ENCODE measurements at places on chromosomes 7 and 10. TPM values are rescaled to one million over a fixed set of nuclear protein-coding genes. Genes with fewer than 3 reads are reported as not detected.

Gene GALNT17
- not detected for total RNA-seq

DNA sequence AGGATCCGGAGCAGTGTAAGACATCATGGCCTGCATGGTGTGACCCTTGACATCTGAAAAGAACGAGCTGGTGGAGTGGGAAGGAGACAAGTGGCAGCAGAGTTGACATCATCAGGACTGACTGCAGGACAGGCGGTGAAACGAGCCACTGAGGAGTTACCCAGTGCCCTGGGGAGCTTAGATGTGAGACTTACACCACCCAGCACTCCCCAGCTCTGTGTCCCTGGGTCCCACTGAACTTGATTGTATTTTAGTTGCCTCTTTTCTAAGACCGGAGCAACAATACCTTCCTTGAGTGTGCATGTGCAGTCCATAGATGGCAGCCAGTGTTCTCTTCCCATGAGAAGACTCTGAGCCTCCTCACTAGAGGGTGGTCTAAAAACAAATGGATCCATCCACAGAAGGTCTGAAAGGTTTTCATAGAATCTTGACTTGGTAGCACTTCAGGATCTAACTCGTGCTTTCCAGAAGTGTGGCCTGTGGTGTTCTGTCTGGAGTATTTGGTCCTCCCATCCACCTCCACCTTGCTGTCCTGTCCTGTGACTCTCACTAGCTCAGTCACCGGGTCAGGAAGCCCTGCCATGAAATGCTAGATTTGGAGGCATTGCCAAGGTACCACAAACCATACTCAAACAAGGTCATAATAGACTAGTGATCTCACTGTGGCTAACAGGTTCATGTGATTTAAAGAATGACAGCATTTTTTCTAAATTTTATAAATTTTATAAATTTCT is 59.0 kb downstream of the IKZF1 start:
- no peak for DNase-seq

Gene GPR26
- not detected for total RNA-seq

Gene SPDYE8
- not detected for total RNA-seq

Gene PPP1R9A
- 0.42 TPM for total RNA-seq

GRCh38 chr7:8125680-8126444 is 136.1 kb downstream of the ICA1 start:
- DNase-seq: peak; percentile 74

DNA sequence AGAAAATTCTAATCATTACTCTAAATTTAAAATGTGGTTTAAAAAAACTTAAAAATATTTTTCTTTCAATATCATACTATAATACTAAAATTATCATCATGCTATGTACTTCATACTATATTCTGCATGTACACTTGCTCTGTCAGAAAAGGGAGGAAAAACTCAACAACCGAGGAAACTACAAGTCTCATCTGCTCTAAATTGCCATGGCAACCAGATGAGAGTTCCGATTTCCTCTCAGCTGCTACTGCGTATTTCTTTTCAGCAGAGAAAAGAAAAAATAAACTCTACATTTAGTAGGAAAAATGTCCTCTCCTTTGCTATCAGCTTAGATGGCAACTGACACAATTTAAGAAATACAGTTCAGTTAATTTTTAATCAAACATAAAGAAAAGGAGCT is 178.9 kb downstream of the SRPK2 start:
- DNase-seq: no peak

GRCh38 chr7:17948526-17949238 is 8.4 kb upstream of the SNX13 start:
- DNase-seq: no peak

Gene LYZL2
- not detected for total RNA-seq

DNA sequence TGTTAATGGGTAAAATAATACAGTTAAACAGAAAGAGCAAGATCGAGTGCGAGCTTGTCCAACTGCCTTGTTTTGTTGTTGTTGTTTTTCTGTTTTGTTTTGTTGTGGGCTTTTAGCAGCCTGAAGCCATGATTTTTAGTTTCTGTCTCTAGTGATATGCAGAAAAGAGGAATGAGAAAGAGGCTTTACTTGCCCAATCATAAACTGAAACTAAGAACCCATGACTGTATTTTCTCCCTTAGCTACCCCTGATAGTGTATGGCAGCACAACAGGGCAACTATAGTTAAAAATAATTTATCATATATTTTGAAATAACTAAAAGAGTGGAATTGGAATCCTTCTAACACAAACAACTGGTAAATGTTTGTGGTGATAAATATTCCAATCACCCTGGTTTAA is 493.9 kb downstream of the GLRX3 start:
- no peak for DNase-seq

- no peak for DNase-seq
Measured at GRCh38 chr7:82244947-82245517, 198.5 kb downstream of the CACNA2D1 start.

DNA sequence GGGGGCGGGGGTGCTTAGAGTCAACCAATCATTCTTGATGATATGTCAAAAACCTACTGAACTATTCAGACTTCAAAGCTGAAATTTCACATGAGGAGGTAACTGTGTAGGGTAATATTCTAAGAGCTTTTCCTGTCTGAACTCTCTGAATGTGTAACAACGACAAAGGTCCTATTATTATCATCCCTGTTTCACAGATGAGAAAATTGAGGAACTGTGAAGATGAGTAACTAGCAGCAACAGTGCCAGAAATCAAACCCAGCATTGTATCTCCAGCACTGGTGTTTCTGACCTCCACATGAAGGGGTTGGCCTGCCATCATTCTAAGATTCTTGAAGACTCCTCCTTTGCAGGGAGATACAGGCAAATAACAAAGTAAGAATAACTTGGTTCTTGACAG is 294.7 kb upstream of the AOAH start:
- no peak for DNase-seq

DNA sequence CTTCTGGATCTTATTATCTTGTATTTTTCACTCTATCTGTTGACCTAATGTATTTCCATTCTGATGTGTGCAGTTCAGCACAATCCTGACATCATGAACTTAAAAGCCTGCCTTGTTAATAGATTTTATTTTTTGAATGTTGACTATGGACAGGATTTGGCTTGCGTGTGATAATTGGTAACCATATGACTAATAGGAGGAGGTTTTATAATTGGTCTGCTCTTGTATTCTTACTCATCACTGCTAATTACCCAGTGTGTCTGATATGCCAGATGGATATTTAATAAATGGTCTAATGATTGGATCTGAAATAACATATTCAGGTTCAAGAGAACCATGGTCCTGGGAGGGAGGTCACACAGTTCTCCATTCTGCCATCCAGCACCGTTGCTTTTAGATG is 45.9 kb downstream of the MTURN start:
- DNase-seq: no peak

DNA sequence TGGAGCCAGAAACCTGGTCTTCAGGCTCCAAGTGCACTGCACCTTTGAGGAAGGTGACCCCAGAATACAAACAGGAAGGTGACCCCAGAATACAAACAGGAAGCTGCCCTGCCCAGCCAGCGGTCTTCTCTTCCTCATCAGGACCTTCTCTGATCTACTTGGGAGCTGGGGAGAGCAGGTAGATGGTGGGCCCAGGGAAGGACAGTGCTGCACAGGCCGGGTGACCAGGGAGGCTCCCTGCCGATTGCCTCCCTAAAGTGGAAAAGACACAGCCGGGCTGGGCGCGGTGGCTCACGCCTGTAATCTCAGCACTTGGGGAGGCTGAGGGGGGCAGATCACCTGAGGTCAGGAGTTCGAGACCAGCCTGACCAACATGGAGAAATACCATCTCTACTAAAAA is 151.8 kb upstream of the CHST15 start:
- DNase-seq: no peak

GRCh38 chr10:72086466-72087391 is 1.6 kb downstream of the SPOCK2 start:
- peak; percentile 84 for DNase-seq

DNA sequence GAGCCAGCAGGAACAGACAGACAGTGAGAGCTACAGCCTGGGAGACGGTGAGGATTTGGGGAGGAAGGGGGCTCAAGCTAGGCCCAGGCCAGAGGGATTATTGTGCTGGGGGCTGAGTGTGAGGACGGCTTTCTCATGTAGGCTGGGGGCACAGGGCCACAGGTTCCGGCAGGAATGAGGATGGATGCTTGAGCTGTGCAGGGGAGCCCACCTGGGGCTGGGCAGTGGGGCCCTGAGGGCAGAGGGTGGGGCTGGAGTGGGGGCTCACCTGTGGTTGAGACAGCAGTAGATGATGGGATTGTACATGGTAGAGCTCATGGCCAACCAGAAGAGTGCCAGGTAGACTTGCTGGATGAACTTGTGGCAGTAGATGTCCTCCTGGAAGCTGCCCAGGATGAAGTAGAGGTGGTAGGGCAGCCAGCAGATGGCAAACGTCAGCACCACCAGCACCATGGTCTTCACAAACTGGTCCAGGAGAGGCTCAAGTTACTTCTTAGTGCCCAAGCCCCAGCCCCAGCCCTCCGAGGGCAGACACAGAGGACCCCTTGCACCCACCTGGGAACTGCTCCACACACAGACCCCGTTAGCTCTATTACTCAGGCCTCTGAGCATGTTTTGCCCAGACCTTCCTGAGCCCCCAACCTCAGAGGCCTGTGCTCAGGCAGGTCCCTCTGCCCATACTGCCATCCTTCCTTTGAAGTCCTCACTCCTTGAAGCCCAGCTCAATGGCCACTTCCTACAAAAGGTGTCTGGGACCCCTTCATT is 9.7 kb downstream of the TACR2 start:
- DNase-seq: no peak

DNA sequence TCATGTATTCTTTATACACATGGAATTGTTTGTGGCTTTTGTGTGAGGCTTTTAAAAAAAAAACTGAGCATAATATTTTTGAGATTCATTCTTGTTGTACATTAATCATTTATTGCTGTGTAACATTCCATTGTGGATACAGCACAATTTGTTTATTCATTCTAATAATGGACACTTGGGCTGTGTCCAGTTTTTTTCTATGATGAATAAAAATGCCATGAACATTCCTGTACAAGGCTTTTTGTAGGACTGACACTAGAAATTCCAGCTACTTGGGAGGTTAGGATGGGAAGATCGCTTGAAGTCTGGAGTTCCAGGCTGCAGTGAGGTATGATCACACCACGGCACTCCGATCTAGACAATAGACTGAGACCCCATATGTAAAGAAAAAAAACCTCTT is 254.3 kb upstream of the CACNA2D1 start:
- no peak for DNase-seq

- DNase-seq: no peak
Measured at GRCh38 chr10:14035506-14035905, 295.2 kb downstream of the FRMD4A start.

DNA sequence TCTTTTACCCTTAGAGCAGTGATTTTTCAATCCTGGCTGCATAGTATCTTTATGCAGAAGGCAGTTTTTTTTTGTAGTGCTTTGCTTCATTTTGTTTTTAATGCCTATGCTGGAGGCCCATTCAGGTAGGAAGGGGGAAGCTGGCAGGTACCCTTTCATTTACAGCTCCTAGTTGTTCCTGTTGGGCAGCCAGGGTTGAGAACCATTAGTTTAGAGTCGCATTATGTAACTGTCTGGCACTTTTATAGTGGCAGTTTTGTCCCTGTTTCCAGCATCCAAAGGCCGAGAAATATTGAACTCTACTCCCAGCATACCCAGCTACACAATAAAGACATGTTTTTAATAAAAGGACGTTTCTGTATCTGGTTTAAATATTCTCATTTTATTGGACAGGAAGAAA is 110.6 kb downstream of the CCDC3 start:
- no peak for DNase-seq

DNA sequence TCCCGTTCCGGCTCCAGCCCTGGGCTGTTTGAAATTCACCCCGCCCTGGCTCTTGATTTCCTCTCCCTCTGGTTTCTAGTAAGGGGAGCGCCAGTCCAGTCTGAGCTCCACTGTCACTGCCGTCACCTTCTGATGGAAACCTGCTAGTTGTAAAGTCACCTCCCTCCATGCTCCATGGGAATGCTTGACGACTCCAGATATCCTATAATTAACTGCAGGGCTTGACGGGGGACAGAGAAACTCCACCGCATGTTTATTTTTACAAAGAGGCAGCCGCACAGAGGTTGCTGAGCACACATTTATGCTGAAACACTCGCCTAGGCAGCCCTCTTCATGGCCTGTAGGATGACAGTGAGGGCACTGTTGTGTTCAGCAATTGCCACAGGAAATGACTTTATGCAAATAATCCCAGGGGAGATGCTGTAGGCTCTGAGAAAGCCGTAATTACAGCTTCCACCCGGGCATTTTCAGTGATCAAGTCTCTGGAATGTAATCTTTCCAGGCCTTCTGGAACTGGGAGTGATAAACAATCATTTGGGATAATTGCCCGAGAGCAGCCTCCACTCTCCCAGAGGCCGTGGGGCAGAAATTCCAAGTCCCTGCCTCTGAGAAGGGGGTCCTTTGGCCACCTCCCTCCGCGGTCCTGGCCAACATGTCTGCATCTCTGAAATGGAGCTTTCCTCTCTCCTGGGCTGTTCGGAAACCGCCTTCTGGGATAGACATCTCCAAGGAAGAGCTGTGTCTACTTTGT is 300.5 kb downstream of the KLF6 start:
- no peak for DNase-seq

DNA sequence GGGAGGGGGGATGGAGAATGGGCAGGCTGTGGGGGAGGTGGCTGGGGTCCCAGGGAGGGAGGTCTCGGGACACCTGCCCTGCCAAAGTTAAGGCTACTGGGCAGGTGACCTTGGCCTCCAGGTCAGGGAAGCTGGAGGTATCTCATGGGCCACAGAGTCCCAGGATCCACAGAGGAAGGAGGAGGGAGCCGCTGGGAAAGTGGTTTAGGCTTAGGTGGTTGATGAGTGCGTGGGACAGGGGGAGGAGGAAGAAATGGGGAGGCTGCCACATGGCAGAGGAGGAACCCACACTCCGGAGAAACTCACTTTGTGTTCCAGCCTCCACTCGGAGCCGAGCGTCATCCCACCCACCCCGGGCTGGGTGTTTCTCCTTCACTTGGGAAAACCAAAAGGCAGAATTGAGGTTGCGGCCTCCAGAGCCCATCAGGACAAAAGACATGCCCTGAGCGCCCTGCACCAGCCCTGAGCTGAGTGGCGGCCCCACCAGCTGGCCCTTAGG is 46.1 kb downstream of the ASB13 start:
- no peak for DNase-seq

Gene SLC13A4
- total RNA-seq: not detected

Gene CYP3A5
- not detected for total RNA-seq

DNA sequence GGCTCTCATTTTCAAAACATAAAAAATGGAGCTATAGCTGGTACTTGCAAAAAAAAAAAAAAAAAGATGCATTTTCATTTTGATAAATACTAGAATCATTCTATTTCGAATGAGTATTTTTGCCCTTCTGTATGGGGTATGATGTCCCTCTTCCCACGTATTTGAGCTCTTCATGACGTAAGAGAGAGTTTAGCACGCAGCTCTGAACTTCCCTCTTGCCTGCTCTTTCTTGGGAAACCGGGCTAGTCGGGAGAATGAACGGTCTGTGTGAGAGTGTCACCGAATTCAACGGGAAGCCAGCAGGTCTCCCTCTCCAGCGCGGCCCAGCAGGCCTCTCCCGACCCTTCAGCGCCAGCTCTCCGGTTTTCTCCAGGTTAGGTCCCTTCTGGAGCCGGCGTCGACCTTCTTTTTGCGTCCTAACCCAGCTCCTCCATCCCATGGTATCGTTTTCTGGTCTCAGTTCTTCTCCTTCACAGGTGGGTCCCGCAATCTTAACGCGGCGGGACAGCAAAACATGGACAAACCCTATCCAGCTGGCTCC is 159.2 kb upstream of the PITRM1 start:
- DNase-seq: no peak

Gene TFR2
- 11.0 TPM for total RNA-seq

Gene ST8SIA6
- total RNA-seq: 0.34 TPM

All from activated naive CD8-positive, alpha-beta T cell treated with anti-CD3 and anti-CD28 coated beads, Interleukin-2, amount 10 ng/mL, durations not matched to agents 7 days and 5 days (primary cell).